Lower leg skin (tissue), 4 donors: ENCODE measurements at places on chromosomes 7 and 10. TPM values are rescaled to one million over a fixed set of nuclear protein-coding genes. Genes with fewer than 3 reads are reported as not detected.
A peak's percentile ranks its signal among the peaks of the same experiment; 100 is the strongest.

The VSTM4 gene
- 3.5 TPM for total RNA-seq

The CDNF gene
- total RNA-seq: 1.9 TPM

The SLC16A9 gene
- total RNA-seq: 0.29 TPM

The CFAP69 gene
- total RNA-seq: 3.5 TPM

DNA sequence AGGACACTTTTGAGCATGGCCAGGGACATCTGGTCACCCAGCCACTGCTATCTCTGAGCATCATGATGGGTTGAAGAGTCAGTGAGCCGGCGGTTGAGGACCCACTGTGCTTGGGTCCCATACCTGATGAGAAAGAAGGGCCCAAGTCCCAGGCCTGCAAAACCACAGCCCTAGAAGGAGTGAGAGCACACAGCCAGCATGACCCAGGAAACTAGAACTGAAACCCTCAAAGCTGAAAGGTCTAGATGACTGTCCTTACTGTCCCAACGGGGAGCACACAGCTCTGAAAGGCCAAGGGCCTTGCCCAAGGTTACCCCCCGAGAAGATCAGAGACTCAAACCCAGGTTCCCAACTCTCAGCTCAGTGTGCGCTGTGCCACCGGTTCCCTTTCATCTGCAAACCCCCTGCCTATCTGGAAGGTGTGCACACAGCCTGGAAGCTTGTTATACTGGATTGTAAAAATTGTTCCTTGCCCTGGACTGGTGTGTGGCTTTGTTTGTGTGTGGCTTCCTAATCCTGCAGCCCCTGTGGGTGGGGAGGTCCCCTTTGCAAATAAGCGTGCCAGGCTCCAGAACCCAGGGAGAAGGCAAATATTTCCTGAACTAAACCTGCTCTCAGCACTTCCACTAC, 22.6 kb upstream of the PSAP start:
- DNase-seq: no peak

DNA sequence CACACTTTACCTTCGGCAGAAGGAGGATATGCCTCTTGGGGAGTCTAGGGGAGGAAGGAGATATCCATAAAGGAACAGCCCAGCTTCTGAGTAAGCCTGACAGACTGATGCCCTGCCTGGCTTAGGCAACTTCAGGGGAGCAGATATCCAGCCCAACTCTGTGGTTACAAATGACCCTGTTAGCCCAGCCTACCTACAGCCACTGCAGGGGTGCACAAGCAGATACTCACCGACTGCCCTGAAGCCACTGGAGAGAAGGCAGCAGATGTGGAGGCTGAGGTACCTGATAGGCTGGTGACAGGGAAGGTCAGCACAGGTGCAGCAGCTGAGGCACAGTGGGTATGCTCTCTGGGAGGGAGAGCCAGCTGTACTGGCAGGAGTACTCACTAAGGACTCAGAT, 770.2 kb downstream of the GRID1 start:
- no peak for DNase-seq

- DNase-seq: no peak
Observed at GRCh38 chr10:117239721-117240620, 943 bp upstream of the SLC18A2 start.

DNA sequence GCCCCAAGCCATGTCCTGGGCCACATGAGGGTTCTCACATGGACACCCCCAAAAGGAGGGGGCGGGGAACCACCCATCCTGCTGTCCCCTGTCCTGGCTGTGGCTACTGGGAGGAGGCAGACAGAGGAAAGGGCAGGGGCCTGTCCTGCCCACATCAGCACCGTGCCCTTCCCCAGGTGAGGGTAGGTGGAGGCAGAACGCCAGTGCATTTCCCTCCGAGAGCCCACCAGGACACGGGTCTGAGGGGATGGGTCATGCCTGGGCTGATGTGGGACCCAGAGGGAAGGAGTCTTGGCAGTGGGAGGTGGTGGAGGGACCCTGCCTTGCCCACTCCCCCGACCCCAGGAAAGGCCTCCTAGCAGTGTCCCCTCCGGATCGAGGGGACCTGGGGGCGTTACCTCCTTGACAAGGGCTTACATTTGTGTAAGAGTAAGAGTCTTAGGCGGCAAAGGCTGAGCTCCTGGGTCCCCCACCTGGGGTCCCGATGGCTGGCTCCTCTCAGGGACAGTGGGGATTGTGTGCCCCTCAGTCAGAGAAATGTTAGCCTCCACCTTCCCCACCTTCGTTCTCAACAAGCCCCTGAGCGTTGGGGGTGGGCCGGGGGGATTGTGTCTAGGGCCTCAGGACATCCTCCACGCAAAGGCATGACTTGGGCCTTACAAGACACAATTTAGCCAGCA, 6.1 kb downstream of the CRYGN start:
- DNase-seq: no peak

GRCh38 chr7:7613210-7613609, 27.3 kb upstream of the UMAD1 start:
- DNase-seq: no peak

DNA sequence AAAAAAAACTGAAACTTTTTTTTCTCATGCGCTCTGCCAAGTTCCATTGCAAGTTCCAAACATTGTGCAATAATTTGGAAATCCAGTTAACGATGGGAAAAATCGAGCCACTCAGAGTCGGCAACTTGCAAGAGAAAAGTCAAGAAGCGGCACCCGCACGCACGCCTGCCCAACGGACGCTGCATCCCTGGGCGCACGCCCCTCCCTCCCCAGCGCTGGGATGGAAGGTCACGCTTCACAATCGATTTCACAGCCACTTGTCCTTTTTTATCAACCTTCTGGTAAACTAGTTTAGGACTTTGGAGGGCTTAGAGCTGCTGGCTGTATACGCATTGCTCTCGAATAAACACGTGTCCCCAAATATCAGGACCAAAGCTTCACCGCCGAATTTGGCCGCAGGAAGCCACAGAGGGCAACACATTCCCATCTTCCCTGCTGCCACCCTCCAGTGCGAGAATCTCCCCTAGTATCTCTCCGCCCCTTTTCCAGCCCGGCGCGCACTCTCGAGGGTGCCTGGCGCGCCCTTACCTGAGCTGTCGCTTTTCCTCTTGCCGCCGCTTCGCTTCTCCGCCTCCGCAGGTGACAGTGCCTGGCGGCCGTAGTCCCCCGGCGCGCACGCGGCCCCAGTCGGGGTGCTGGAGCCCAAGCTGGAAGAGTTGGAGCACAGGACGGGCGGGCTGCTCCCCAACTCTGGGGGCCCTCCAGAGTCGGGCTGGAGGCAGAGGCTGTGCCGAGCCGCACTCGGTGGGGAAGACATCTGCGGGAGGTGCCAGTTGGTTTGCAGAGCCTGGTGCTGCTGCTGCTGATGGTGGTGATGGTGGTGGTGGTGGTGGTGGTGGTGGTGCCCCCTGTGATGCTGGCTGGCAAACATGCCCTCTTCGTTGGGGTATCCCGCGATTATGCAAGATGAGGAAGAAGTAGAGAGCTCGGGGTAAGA, 857 bp downstream of the MEOX2 start:
- peak; percentile 30 for DNase-seq

DNA sequence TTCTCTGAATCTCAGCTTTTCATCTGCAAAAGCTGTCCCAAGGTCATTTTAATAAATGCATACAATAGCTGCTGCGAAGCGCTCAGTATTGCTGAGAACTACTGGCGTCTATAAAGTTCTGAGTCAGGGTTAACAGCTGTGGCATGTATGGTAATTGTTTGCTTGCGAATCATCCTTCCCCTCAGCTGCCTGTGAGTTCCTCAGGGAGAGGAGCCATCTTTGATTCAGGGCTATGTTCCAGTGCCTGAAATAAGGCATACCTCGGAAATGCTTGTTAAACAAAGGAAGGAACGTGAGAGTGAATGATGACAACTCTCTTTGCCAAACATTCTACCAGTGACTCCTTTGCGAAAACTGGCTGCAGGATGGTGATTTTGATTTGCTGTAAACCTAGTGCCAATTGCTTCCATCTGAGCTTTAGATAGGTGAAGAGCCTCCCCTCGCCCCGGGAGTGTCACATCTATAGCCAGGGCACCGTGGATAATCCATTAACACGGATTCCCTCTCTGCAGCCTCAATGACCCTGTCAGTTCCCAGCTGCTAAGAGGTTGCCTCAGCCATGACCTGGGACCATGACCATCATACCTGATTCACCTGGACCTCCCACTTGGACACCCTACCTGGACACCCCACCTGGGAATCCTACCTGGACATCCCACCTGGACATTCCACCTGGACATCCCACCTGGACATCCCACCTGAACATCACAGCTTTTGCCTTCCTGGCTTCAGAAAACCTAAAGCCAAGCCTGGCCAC, 39.6 kb downstream of the GPRIN2 start:
- peak; percentile 63 for DNase-seq

DNA sequence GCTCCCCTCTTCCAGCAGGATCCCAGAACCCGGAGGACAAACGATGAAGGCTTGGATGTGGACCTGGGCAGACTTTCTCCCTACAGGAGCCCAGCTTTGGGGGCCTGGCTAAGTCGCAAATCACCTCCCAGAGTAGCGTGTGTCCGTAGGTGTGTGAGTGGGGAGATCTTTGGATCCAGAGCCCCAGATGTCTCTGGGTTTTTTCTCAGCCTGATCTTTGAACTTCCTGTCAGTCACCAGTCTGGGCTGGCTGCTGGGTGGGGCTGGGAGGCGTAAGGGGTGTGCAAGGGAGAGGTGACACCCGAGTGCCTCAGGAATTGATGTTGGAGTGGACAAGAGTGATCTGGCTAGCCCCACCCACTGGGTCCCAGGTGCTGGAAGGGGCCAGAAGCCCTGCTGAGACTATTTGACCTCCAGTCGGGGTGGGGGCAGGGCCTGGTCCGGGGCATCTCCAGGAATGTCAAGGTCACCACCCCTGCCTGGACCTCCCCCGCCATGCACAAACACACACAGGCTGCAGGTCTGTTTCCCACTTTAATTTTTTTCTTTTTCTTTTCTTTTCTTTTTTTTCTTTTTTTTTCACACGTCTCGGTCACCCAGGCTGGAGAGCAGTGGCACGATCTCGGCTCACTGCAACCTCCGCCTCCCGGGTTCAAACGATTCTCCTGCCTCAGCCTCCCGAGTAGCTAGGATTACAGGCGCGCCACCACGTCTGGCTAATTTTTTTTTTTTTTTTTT, at the start of gene MOGAT3:
MOGAT3 (minus strand) TSS at position 175 of the 738 bp plus-strand sequence. CDS start 182 bp downstream, outside the sequence.
- DNase-seq: no peak

DNA sequence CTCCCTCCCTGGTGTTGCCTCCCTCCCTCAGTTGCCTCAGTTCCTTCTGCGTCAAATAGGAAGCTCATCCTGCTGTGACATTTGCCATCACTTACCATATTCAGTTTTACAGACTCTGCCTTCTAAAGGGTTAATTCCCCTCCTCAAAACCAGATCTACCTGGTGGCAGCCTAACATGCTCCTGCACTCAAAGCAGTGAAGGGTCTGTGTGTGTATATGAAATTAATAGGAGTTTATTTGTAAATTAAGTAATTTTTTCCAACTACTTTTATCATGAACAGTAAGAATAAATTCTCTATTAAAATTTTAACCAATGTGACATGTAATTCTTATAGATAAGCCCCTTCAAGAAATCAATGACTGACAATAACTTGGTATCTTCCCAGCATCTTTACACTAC, 158.6 kb upstream of the INSYN2A start:
- DNase-seq: no peak

DNA sequence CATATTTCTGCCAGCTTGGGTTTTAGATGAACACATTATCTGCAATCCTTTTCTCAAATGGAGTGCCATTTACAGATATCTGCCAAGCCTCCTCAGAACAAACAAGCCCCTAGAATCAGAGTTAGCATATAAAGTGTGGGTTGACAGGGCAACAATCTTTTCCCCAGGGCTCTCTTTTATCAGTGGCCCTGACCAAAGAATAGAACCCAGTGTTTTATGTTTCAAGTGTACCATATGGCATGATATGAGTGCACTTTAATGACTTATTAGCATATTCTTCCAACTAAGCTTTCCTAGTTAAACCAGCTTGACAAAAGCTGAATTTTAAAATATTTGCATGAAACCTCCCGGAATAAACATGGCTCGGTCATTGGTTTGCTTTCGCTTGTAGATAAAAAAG, 57.3 kb downstream of the EVX1 start:
- no peak for DNase-seq

DNA sequence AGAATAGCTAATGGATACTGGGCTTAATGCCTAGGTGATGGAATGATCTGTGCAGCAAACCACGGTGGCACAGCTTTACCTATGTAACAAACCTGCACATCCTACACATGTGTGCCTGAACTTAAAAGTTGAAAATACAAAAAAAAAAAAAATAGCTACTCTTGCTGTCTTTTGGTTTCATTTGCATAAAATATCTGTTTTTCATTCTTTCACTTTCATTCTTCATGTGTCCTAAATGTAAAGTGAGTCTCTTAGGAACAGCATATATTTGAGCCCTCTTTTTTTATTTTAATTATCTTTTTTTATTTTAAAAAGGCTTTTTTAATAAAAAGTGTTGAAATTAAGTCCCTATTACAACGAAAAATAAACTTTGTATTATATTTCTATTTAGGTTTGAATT, 836.1 kb upstream of the KCND2 start:
- no peak for DNase-seq

- DNase-seq: no peak
Observed at GRCh38 chr10:43960477-43960876, 311.8 kb upstream of the ZNF32 start.

GRCh38 chr7:1413936-1414639, 45.2 kb downstream of the MICALL2 start:
- no peak for DNase-seq

GRCh38 chr7:24115661-24116060, 168.3 kb upstream of the NPY start:
- no peak for DNase-seq

GRCh38 chr7:127865466-127865865, 165.8 kb downstream of the LRRC4 start:
- no peak for DNase-seq

GRCh38 chr10:1520909-1521565, 216.3 kb downstream of the ADARB2 start:
- no peak for DNase-seq

- DNase-seq: no peak
Observed at GRCh38 chr10:31686599-31686998, 242.0 kb downstream of the ARHGAP12 start.

DNA sequence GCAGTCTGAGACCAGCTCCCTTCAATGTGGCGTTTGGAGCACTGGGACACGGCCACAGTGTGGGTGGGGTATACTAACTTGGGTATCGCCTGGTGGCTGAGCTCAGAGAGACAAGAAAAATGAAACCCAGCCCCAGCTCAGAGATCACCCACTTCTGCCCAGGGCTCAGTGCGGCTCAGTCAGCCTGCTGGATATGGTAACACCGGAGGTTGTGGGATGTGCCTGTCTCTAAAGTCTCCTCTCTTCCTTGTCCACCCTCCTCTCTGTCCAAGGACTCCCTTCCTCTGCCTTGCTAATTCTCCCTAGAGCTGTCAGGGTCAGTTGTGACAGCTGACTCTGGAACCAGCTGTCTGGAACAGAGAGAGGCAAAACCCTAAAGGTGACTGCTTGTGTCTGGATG, 149.1 kb downstream of the PTPN20 start:
- DNase-seq: no peak

DNA sequence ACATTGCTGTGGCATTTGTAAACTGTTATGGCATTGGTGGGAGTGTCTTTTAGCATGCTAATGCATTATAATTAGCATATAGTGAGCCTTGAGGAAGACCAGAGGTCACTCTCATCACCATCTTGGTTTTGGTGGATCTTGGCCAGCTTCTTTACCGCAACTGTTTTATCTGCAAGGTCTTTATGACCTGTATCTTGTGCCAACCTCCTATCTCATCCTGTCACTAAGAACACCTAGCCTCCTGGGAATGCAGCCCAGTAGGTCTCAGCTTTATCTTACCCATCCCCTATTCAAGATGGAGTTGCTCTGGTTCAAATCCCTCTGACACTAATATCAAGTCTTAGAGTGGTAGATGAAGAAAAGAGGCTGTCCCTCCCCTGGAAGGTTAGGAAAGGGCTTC, 506.2 kb downstream of the GALNT17 start:
- no peak for DNase-seq
